ENCODE measurements at places on chromosomes 5 and 9.
A peak's percentile ranks its signal among the peaks of the same experiment; 100 is the strongest.

GRCh38 chr9:135547756-135548736, 2.1 kb downstream of the OBP2A start:
- DNase-seq, result no peak

- DNase-seq, result no peak
These were observed 3.7 kb upstream of the CEL start for GRCh38 chr9:133058071-133058470.

DNA sequence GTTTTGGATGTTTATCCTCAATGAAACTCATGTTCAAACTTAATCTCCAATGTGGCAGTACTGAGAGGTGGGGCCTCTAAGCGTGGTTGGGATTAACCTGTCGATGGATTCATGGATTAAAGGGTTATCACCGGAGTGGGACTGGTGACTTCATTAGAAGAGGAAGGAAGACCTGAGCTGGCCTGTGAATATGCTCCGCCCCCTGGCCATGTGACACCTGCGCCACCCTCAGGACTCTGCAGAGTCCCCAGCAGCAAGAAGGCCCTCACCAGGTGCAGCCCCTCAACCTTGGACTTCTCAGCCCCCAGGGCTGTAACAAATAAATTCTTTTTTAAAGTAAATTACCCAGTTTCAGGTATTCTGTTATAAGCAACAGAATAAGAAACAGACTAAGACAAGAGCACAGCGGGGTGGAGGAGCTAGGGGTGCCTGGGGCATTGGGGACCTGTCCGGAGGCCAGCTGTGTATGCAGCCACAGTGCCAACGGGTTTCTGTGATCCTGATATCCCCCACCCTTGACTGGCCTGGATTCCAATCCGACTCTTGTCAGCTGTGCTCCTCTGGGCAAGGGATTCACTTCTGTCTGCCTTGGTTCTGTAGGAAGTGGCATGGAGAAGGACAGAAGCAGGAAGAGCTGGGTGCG, 3.2 kb upstream of the MAPK9 start:
- DNase-seq, result no peak

DNA sequence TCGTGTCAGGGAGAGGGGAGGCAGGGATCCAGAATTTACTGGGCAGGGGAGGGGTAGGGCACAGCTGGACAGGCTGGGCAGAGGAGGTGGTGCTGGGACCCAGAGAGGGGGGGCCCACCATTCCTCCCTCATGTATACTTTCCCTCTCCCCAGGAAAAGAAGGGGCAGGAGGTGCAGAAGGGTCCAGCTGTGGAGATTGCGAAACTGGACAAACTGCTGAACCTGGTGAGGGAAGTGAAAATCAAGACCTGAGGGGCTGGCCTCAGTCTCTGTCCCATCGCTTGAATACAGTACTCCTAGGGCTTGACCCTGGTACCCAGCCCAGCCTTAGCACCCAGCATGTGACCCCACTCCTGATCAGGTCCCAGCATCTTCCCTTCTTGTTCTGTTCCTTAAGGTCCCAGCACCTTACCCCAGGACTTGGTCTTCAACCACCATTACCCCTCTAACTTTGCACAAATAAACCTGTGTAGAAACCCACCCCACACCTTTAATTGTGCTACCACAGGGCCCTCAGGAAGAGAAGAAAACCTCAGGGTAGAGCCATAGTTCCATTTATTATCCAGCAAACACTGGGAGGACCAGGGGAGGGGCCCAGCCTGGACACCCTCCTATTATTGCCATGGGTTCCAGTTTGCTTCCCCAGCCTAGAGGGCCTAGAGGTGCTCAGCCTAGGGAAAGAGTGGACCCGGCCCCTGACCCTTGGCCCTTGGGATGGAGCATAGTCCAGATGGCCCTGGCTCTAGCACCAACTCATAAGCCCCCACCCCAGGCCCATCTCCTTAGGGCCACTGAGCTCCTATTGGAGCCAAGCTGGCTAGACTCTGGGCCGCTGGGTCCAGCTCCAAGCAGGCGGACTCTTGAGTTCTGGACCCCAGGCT, 2.0 kb downstream of the ENHO start:
- DNase-seq, result no peak

DNA sequence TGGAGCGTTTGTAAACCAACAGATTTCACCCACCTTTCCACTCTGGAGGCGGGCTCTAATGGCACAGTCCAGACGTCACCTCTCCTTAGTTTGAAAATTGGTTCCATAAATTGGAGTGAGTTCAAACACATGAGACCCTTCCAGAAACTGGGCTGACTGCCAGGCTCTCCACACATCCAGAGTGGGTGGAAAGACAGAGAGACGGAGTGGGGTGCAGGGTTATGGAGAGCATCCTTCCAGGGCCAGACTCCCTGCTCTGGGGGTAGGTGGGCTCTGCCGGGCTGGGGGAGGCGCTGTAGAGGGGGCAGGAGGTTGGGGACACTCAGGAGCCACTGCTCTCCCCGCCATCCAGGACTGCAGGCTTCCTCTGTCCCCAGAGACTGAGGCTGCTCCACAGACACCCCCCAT, 104.7 kb upstream of the PHYKPL start:
- no peak for DNase-seq

DNA sequence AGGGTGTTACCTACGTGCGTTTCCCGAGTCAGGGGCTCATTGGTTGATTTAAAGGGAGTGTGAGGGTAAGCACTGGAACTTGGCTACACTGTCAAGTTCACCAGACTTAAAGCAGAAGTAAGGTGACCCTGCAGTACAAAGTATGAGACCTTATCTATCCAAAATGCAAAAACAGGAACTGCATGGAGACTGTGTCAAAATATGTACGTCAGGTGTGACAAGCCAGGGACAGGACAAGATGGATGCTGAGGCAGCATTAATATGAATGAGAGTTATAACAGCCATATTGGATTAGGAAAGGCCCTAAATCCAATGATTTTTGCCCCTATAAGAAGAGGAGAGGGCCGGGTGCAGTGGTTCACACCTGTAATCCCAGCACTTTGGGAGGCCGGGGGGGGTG, 15.4 kb upstream of the SUSD3 start:
- no peak for DNase-seq

DNA sequence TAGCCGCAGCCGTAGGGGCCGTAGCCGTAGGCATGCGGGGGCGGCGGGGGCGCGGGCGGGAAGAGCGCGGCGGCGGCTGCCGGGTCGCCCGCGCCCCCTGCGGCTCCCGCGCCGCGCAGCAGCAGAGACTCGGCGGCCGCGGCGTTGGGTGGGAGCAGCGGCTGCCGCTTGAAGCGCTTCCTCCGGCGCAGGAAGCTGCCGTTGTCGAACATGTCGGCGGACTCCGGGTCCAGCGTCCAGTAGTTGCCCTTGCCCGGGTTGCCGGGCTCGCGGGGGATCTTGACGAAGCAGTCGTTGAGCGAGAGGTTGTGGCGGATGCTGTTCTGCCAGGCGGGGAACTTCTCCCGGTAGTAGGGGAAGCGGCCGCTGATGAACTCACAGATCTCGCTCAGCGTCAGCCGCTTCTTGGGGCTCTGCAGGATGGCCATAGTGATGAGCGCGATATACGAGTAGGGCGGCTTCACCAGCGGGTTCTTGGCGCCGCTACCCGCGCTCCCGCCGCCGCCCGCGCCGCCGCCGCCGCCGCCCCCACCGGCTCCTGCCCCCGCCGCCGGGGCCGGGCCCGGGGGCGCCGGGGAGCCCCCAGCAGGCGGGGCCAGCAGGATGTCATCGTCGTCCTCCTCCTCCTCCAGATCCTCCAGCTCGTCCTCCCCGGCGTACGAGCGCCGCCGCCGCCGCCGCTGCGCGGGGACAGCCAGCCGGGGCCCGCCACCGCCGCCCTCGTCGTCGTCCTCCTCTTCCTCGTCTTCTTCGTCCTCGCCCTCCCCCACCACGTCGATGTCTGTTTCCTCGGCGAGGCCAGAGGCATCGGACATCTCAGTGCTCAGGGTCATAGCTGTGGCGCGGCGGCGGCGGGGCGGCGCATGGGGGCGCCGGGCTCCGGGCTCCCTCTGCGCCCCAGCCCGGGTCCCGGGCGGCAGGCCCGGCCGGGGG, 781 bp downstream of the FOXD1 start:
- DNase-seq, result no peak

GRCh38 chr5:54528633-54529209, 11.2 kb downstream of the SNX18 start:
- no peak for DNase-seq

DNA sequence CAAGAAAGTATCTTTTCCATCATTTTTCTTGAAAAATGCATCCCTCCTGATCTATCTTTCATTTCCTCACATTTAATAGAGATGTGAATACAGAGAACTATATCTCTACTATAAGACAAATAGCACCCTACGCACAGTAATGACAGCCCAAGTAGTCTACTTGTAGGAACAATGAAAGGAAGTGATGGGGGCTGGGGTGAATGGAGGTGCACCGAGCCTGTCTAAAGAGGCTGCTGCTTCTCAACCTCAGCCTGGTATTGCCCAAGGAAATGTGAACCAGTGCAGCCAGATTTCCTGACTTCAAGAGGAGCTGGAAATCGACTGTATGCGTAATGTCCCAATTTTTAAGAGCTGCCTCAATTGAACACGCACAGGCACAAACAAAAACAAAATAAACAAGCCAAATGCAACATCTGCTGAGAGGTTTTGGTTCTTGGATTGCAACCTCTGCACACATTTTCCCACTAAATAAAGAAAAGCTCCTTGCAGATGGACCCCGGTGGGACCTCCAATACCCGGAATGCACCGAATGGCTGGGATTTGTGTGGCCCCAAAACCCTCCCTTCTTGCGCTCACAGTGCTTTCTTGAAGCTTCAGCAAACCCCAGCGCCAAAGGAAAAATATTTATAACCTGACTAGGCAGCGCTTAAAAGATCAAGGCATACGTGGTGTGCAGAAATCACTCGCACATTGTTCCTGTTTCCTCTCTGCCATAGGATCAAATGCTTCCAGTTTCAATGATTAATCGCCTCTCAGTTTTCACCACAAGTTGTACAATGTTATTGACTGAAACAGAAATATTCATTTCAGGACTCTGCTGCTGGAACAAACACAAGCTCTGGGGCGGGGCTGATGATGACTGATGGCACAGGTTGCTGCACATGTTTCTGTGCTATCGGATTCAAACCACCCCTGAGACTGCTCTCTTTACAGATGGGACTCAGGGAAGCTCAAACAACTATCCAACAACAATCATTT, 68.3 kb downstream of the KCNIP1 start:
- peak; percentile 64 for DNase-seq

GRCh38 chr9:131011274-131012022, 2.5 kb downstream of the LAMC3 start:
- DNase-seq, result no peak

DNA sequence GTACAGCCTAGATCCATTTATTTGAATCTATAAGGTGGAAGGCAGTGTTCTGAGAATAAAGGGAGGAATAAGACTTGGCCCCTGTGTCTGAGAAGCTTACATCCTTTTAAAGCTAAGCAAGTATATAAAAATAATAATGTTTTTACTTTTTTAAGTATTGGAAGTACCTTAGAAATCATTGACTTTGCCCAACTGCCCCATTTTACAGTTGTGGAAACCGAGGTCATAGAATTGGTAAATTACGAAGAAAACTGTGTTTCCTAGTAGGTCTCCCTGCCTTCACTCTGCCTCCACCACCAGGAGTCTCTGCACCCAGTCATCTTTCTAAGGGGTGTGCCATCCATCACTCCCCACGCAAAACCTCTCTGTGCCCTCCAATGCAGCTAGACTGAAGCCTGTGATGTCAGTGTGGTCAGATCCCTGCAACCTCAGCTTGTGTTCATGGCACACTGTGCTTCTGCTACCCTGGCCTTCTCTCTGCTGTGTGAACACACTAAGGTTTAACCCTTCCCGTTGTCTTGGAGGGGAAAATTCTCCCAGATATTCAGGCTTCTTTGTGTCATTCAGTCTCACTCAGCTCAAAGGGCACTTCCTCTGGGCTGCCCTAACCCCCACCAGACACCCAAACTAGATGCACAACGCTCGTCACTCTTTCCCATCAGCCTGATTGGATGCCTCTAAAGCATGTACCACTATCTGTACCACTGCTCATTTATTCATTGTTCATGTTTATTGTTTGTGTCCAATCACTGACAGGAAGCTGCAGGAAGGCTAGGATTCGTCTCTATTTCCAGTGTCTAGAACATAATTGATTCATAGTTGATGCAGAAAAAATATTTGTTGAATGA, 18.2 kb downstream of the ADRB2 start:
- no peak for DNase-seq

- no peak for DNase-seq
These were observed 39.2 kb downstream of the HSPA4 start for GRCh38 chr5:133091034-133091433.

DNA sequence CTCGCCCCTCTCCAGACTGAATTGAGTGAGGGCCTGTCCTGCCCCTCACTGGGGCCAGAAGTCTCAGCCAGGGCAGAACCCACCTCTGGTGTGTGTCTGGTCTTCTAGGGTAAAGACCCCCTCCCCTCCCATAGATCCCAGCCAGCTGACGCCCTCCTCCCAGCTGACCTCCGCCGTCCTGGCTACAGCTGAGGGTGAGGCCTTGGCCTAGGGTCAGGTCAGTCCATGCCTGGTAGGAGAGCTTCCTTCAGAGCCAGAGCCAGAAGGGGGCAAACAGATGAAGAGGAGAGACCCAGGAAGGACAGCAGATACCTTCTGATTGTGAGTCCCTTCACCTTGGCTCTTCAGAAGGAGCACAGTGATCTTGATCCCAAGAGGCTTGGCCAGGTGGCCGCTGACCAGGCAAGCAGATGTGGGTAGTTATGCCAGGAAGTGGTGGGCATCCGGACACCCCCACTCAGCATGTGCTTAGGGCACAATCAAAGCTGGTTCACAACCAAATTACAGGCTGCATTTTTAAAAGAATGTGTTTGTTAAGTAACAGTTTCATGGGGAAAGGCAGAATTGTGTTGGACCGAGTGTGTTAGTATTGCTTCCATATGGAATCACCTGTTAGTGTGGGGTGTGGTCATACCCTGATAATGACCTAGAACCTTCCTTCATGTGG, 29.9 kb downstream of the JADE2 start:
- DNase-seq, result no peak

DNA sequence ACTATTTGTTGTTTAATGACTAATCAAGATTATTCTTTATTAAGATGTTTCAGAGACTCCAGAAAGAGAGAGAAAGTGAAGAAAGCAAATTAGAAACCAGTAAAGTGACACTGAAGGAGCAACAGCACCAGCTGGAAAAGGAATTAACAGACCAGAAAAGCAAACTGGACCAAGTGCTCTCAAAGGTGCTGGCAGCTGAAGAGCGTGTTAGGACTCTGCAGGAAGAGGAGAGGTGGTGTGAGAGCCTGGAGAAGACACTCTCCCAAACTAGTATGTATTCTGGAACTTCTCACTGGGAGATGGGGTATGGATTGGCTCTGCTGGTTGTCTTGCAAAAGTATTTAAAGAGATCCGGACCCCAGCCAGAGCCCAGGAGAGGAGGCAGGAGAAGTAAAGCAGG, 33.6 kb downstream of the RAB14 start:
- DNase-seq, result no peak

- DNase-seq, result no peak
These were observed 116.1 kb downstream of the LPAR1 start for GRCh38 chr9:110922145-110922544.

GRCh38 chr5:65927503-65928321, 1.3 kb downstream of the ERBIN start:
- no peak for DNase-seq

- DNase-seq, result no peak
These were observed 48.7 kb downstream of the ANKDD1B start for GRCh38 chr5:75659791-75660450.

GRCh38 chr5:151097061-151097460, 16.2 kb upstream of the TNIP1 start:
- DNase-seq, result no peak
